NCI-H2029 treated with DMSO at 0.1 percent for 48 hours (cell line): ENCODE measurements at places on chromosomes 11 and 22.

DNA sequence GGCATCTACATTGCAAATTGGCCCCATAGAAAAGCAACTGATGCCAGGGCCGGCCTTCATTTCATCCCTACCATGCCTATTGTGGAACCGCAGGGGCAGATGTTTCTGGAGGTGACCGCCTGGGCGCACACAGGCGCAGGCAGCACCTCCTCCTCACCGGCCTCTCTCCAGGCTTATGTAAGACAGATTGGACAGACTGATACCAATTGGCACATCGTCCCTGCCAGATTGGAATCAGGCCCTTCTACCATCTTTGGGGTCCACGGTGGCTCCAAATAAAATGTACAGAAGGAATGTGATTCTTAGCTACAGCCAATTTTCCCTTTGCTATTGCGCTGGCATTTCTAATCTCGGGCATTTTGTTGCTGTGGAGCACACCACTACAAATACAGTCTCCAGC is 732.6 kb downstream of the NTM start:
- no peak for DNase-seq

- no peak for DNase-seq
These were observed 778.3 kb upstream of the LRRC4C start for GRCh38 chr11:42237701-42238235.

- no peak for DNase-seq
These were observed 19.7 kb upstream of the SLC3A2 start for GRCh38 chr11:62860835-62861563.

- no peak for DNase-seq
These were observed 2.8 kb downstream of the CHADL start for GRCh38 chr22:41237707-41238569.

DNA sequence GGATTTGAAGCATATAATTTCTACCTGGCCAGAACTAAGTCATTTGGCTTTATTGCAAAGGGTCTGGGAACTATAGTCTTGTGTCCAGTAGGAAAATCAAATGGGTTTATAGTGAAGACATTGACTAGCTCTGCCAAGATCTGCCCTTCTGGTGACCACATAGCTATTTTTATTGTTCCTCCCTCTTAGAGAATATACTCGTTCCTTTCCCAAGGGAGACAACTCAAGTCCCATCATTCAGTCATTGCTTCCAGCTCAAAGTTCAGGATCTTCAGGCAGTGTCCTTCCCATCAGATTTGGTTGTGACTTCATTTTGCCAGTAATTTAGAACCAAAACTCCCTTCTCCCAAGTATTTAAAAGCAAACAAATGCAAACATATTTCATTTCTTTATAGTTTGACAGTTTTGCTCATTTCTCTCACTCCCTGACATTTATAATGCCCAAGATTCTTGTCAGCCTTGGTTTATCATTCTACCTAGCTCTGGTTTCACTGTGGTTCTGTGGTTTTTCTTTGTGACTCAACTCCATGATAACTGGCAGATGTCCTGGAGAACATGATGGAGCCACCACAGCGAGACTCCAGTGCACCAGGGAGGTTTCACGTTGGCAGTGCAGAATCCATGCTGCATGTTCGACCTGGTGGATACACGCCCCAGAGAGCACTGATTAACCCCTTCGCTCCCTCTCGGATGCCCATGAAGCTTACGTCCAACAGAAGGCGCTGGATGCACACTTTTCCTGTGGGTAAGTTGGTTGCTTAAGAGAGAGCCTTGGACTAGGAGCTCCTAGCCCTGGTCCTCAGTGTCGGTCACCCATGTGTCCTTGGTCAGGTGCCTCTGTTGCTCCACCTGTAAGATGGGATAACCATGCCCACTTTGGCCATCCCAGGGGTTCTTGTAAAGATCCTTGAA is 64.9 kb downstream of the DEPDC5 start:
- DNase-seq: no peak
